T follicular helper cell (primary cell): ENCODE measurements at places on chromosomes 1 and 21.

DNA sequence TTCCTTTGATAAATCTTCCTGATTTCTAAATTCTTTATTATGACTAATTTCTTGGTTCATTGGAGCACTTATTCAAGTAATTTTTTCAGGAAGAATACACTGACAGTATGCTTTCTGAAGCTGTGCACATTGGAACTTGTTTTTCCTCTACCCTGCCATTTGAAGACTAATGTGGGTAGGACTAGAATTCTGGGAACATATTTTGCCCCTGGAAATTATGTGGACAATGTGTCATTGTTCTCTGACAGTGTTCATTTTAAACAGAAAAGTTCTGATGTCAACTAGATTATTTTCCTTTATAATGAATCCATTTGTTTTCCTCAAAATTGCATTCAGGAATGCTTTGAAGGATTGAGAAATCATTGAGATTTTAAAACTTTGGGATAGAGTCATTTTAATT lies 34.8 kb upstream of the ST6GALNAC5 start:
- DNase-seq = no peak

- DNase-seq = no peak
Observed at GRCh38 chr1:23238565-23238964, 21.3 kb upstream of the HTR1D start.

GRCh38 chr1:98949621-98950020 lies 55.0 kb downstream of the PLPPR5 start:
- no peak for DNase-seq

DNA sequence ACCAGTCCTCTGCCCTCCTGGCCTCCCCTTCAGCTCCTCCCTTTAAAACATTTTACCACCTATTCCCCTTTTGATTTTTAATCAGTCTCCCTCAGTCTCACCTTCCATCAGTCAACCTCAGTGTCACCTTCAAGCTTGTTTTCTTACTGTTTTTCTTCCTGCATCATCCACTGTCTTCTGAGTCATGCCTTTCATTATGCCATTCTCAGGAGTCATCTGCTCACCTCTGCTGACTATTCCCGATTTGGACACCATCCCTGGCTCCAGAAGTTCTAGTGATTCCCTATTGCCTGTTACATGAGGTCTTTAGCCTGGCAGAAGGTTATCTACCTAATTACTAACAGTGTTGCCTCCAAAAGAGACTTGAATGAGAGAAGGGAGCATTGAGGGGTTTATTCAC lies 23.9 kb downstream of the NFASC start:
- DNase-seq = no peak

DNA sequence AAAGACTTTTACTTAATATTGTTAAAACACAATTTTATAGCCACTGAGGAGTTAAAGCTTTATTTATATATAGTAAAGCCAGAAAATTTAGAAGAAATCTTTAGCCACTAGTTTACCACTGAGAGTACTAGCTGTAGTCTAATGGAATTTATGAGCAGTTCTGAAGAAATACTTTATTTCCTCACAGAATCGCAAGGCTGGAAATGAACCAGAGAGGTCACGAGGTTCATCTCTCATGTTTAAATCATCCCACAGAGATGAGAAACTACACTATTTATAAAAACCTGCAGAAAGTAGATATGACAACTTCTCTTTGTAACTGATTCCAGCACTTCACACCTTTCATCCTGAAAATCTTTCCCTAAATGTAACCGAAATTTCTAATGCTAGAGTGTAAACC lies 26.0 kb downstream of the ADGRL4 start:
- no peak for DNase-seq

DNA sequence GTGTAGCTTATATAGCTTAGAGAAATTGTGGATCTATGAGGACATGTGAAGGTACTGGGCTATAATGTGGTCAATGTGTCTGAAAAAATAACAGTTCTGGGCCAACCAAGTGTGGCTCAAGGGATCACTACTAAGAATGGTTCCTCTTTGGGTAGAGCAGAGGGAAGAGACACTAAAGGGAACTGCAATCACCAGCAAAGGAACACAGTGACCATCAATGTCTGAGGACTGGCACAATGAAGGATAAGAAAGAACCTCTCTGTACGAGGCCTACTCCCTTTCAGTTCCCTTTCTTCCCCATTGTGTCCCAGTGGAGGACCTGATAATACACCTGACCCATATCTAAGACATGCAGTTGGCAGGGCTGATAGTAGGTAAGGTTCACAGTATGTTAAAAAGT lies 89.9 kb upstream of the JAK1 start:
- no peak for DNase-seq

- no peak for DNase-seq
Observed at GRCh38 chr1:198606020-198606438, 32.8 kb upstream of the PTPRC start.

DNA sequence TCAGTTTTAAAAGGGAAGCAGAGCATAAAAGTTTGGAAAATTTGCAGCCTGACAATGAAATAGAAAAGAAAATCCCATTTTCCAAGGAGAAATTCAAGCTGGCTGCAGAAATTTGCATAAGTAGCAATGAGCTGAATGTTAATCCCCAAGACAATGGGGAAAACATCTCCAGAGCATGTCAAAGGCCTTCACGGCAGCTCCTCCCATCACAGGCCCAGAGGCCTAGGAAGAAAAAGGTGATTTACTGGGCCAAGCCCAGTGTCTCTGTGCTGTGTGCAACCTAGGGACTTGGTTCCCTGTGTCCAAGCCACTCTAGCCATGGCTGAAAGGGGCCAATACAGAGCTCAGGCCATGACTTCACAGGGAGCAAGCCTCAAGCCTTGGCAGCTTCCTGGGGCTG lies 26.1 kb downstream of the KRTAP20-3 start:
- no peak for DNase-seq

- DNase-seq = no peak
Observed at GRCh38 chr21:31725202-31725839, 6.6 kb downstream of the SCAF4 start.

DNA sequence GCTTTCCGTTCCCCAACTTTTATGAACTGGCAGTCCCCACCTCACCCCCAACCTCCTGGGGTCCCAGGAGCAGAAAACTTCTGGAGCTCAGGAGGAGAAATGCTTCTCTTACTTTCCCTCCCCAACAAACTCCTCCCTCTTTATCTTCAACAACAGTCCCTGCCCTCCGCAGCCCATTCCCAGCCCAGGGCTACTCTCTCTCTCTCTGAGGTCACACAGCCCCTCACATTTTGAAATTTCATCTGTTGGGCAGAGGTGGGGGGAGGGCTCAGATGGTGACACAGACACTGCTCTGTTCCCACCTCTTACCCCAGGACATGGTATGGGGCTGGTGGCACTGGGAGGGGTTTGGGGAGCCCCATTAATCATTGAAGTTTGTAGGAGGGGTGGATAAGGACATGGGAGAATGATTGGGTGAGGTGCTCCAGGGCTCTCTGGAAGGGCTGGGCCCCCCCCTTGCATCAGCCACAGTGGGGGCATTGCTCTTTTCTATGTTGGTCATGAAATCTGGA lies 6.0 kb downstream of the PIK3CD start:
- no peak for DNase-seq

DNA sequence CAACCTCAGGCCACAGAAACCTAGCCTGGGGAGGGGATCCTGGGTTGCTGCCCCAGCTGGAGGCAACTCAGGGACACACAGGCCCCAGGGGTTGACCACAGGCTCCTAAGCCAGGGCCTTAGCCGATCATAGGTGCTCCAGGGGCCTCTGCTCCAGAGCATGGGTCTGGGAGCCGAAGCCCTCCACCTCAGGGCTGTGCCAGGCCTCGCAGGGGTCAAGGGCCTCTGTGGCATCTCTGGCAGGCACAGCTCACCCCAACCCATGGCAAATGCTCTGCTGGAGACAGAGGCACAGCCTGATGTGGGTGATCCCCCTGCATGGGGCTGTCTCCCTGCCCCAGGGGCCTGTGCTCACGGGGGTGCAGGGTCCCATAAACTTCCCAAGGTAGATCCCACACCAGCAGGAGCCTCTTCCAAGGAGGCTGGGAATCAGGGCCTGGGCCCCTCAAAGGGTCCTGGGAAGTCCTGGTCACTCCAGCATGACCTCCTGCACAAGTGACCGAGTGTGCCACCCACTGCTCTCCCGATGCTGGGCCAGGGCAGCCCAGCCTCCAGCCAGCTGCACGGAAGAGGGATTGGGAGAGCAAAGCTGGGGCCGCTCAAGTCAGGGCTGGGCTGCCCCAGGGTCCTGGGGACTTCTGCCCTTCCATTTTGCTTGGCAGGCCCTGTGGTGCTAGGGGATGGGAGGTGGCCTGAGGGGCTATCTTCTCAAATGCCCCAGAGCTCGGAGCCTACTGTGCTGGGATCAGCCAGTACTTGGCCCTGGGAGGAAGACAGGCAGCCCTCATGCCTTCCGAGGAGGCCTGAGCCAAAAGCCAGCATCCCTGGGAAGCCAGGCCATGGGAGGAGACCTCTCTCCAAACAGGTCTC lies 22.2 kb upstream of the PRSS38 start:
- no peak for DNase-seq

- peak; percentile 37 for DNase-seq
Observed at GRCh38 chr1:226643177-226643576, 94.6 kb downstream of the STUM start.

GRCh38 chr1:172727956-172728603 lies 69.2 kb downstream of the FASLG start:
- DNase-seq = no peak

DNA sequence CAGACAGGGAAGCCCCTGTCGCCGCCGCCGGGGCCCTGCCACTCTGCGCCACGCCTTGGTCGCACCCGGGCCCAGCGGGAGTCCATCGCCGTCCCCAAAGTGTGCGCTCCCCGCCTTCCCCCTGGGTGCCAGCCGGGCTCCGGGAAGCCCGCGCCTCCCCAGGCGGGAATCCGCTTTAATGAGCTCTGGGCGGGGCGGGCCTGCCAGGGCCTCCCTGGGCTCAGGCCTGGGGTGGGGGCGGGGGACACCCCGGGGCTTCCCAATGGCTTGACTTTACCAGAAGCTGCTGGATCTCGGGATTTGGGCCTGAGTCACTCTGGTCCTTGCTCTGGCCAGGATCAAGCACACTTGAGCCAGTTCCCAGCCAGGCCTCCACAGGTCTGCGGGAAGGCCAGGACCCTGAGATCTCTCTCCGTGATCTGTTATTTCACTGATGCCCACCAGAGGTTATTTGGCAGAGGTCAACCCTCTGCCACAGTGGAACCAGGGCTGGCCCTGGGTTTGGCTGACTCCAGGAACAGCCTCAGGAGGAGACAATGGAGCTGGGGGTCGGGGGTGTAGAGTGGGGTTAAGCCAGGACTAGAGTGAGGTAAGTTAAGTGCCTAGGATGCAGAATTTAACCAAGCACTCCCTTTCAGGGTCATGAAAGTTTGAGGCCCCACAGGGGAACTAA lies 178.4 kb upstream of the EDN2 start:
- no peak for DNase-seq

GRCh38 chr1:209527372-209527771 lies 56.1 kb upstream of the CAMK1G start:
- no peak for DNase-seq

DNA sequence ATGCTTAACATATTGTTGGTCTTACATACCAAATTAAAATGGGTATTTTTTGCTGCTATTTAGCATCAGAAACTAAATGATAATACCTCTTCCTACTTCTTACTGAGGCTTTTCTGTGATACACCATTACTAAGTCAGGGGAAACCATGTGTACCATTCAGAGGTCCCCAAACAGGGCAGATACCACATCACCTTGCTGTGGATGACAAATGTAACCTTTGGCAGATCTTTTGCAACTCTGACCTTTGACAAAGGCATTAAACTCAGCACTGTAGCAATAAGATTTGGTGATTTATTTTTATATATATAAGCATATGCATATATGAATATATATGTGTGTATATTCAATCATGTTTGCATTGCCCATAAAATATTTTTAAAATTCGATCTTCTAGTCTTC lies 2.9 kb downstream of the FAM177B start:
- DNase-seq = no peak

DNA sequence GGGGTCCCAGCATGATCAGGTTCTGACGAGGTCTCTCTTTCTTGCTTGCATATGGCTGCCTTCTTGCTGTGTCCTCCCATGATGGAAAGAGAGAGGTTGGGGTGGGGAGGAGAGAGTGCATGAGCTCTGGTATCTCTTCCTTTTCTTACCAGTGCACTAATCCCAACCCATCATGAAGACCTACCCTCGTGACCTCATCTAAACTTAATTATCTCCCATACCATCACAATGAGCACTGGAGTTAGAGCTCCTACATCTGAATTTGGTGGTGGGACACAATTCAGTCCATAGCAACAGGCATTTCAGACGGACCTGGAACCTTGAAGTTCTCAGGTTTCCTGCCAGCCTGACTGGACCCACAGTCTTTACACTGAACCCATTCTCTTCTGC lies 125.2 kb upstream of the ZNF648 start:
- DNase-seq = no peak

DNA sequence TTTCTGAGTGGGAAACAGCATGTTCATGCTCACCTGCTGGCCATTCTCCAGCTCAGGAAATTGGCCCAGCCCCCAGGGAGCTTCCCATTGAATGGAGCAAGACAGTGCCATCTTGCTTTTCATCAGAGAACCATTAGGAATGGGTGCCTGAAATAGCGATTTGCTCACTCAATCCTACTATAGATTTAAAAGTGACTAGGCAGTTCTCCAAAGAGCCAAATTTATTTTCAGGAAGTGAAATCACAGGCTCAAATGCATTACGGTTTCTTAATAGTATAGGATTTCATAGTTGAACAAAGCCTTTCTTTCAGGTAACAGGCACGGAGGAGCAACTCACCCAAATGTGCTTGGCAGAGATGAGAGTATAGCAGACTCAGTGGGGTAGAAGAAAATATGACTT lies 272.1 kb downstream of the GRIK1 start:
- DNase-seq = no peak

DNA sequence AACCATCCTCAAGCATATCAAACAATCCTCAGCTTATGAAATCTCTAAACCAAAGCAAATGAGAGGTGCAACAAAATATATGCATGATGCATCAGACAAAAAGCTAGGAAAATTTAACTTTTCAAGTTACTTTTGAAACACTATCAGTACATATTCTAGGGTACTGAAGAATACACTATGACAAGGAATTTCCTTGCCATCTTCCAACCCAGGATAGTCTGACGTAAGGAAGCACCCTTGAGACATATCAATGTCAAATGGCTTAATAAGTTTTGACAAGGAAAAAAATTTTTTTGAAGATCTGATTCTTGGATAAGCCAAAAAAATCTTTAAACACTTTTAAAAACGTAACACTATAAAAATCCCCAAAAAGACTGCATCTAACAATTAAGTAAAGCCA lies 64.9 kb downstream of the KIFAP3 start:
- no peak for DNase-seq

GRCh38 chr1:178928976-178929375 lies 58.1 kb upstream of the ANGPTL1 start:
- DNase-seq = no peak
